AG04450 (cell line): ENCODE measurements at places on chromosomes 2 and 18.

DNA sequence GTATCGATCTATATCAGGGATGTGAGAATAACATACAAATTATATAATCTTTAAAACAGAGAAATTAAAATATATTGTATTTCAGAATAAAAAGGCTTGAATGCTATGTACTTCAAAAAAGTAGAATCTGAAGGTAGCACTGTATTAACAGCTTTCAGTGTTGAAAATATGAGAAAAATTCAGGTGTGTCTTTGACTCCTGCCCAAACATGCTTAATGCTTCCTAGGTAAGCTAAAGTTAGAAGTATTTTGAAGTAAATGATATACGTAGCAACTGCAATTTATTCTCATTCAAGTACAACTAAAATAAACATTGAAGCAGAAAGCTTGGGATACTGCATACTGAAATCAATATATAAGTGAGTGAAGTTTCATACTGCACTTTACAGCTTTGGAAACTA, 1082.0 kb upstream of the ACVR2A start:
- DNase-seq: no peak

GRCh38 chr18:34322365-34323289, 97.9 kb upstream of the NOL4 start:
- DNase-seq: peak; percentile 8

GRCh38 chr2:122034344-122034743, 278.9 kb downstream of the TSN start:
- DNase-seq: no peak

DNA sequence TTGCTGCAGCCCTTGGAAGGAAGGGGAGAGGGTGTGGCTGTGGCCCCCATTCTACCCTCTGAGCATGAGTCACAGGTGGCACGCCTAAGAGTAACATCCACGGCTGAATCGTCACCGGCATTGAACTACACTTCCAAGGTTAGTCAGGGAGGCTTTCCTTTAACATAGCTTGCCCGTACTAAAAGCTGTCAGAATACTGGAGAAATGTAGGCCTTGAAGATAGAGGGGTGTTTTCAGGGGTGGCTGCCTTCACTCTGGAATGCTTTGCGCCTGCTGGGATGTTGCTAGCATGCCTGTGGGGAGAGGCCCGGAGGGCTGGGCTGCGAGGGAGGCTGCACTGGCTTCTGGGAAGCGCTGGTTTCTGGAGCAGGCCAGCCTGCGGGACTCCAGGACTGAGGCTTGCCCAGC, 333.7 kb downstream of the AGAP1 start:
- DNase-seq: peak; percentile 24

GRCh38 chr2:192448881-192449280, 254.1 kb upstream of the TMEFF2 start:
- no peak for DNase-seq

DNA sequence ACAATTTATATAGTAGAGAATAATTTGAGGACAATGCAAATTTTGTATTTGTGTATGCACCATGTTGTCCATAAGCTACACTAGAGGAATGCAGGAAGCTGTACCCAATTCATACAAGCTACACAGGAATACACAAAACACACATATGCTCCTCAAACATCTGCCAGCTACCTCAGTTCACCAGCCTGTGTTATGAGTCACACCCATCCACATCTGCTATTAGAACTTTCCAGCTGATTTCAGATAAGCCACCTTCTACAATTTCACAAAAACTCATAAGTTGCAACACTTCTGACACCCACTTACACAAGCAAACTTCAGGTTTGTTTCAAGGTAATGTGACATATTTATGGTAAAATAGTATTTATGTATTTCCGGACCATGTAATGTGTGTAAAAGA, 438.9 kb downstream of the SATB2 start:
- DNase-seq: no peak
